ENCODE measurements at places on chromosomes 12 and 14.
A peak's percentile ranks its signal among the peaks of the same experiment; 100 is the strongest.

GRCh38 chr12:79360936-79361335 lies 329.8 kb downstream of the PAWR start:
- DNase-seq, result no peak

GRCh38 chr12:95988506-95989275 lies 7.5 kb downstream of the HAL start:
- no peak for DNase-seq

DNA sequence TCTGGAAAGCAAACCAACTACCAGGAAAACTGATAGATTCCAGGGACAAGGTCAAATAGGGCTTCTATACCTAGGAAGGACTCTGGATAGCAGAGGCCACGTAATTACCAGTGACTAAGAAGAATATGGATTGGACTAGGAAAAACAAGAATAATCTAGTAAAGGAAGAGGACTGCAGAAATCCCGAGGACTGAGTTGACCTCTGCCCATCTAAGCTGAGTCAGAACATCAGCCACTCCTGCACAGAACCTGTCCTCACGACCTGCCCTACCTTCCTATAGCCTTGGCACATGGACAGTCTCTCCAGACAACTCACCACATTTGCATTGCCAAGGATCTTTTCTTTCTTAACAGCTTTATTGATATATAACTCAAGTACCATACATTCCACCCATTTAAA lies 2.3 kb downstream of the OR6J1 start:
- no peak for DNase-seq

DNA sequence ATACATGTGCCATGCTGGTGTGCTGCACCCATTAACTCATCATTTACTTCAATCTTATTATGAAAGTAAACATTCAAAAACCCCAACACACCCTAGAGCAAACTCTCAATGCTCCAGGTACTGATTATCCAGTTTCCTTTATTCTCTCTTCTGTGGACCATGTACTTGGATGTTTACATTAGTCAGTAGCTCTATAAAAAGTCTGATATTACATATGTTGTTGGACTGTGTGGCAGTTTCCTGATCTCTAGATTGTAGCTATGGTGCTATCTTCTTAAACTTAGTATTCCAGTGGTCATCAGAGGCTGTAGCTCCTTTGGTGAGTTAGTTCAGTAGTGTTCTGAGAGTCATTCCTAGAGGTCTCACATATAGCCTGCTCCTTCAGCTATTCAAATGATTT lies 25.1 kb upstream of the ITGA5 start:
- no peak for DNase-seq

- no peak for DNase-seq
Measured at GRCh38 chr12:24197532-24197931, 248.1 kb upstream of the SOX5 start.

DNA sequence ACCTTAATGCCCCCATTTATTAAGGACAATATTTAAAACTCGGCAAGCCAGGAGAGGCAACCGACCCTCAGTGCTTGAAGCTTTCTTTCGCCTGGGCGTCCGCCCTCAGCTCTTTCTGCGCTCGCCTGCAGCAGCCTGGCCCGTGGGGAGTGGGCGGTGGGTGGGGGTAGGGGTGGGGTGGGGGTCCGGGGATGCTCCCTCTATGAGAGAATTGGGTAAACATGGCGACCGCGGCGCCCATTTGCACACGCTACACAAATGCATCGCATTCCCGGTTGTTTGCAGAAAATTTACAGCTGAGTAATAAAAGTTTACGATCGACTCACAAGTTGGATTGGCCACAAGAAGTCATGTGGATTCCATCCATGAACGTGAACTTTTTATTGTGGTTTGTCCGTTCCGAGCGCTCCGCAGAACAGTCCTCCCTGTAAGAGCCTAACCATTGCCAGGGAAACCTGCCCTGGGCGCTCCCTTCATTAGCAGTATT lies 7.7 kb downstream of the HOXC8 start:
- DNase-seq, result no peak

- no peak for DNase-seq
Measured at GRCh38 chr12:857611-858010, 91.9 kb downstream of the RAD52 start.

GRCh38 chr12:11724888-11725311 lies 75.4 kb downstream of the ETV6 start:
- DNase-seq, result no peak

DNA sequence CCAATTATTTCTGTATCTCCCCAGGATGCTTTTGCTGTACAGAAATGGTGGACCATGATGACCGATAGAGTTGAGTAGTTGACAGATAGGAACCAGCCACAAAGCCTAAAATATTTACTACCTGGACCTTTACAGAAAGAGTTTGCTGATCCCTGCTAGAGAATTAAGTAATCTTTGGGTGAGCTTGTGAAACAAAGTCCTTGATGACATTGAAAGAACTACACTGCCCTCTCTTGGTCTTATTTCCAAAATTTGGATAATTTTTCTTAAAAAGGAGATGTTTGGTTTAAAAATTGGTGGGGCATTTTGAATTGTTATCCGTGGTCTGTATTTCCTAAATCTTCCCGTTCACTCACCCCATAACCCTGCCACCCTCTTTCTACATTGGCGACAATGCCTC lies 13.7 kb upstream of the TCTN1 start:
- no peak for DNase-seq

DNA sequence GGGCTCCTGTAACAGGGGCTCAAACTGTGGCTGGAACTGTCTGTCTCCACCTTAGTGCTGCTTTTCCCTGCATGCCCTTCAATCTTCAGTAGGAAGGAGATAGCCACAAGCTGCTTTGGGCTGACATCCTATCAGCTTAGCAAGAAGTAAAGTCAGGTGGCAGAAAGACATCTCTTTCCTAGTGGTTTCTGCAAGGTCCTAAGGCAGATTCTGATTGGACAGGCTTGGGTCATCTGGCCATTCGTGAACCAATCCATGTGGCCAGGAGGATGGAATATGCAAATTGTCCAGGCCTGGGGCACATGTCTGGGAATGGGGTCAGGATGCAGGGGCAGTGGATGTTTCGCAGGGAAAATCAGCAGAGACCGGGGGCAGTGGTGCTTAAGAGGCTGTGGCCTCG lies 5.2 kb downstream of the RITA1 start:
- DNase-seq, result no peak

DNA sequence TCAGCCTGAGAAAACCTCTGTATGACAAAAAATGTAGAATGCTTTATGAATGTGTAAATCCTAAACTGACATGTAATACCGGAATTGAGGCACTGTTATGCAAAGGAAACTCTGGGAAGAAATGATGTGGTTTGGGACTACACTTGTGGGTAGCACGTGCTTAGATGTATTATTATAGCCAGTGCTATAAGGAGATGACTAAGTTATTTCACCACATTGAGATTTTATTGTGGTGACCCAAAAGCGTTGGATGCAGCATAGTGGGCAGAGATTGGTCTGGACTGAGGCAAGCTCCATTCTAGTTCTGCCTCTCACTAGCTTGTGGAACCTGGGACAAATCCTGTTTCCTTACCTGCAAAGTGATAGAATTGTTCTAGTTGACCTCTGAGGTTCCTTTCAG lies 172.2 kb downstream of the SNAPC1 start:
- DNase-seq, result no peak

DNA sequence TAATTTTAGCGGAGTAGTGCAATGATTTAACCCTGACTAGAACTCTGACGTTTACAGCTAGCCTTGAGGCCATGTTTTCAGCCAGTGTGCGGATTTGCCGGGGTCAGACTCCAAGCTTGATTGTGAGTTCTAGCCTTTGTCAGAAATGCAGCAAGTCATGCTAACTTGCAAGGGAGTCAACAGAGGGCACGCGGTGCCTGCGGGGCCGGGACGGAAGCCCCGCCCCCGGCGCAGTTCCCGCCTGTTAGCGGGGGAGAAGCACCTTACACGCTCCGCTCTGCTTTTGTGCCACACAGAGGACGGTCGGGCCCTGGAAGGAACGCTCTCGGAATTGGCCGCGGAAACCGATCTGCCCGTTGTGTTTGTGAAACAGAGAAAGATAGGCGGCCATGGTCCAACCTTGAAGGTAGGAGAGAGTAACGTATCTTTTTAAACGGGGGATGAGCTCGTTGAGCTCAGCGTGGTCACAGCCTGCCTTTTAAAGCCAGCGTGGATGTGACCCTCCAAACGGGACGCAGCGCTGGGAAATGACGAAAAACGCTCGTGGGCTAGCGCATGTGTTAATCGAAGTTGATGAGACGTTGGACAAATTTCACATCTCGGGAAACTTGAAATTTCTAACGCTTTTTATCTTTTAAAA lies 14.8 kb upstream of the EID3 start:
- DNase-seq, result peak; percentile 81

DNA sequence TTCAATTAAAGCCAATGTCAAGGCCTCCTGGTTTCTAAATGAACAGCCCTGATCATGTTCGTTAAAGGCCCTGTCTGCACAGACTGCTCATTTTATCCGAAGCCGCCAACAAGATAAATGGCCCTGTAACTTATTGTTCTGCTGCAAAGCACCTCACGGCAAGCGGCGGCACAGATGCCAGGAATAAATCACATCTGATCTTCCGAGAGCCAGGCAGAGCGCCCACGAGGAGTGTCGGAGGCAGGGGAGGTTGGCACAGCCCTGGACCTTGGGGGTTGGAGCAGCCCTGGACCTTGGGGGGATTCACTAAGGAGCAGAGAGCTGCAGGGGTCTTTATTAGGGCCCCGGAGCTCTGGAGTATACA lies 110.5 kb downstream of the SCARB1 start:
- DNase-seq, result no peak

DNA sequence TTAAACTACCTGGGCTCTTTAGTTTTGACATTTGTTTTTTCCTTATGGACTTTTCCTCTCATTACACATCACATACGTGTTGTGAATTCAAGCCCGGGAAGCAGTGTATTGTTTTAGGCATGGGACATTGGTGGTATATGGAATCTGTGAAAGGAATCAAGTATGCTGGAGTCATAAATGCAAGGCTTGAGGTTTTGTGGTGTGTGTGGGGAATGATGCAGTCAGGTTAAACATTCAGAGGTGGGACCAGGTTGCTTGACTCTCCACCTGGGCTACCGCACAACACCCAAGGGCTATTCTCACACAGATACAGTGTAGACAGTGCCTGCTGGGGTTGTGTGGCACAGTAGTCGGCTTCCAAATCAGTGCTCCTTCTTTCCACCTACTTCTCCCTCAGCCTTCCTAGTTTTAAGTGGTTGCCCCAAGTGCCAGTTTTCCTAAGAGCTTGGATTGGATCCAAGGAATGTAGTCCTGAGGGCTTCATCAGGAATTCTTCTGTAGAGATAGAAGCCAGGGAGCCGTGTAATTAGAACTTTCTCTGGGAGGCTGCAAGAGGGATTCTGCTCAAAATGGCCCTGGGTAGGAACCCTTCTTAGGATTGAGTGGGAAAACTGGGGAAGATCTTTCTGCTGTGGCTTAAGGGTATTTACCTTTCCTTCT lies 243.7 kb downstream of the C12orf75 start:
- no peak for DNase-seq

DNA sequence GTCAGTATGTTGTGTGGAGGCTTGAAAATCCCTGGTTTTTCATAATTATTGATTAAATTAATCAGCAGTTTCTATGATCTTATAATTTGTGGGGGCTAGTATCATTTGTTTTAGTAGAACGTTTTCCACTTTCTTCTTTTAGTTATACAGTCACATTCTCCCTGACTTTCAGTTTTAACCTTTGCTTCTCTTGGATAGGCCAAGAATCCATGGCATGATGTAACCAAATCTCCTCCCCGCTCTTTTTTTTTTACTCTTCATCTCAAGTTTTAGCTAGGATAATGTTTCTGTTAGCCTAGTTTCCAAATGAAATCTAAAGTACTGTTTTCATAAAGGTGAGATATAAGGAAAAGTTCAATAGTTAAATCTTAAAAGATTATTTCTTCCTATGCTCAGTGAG lies 106.5 kb downstream of the TMEM117 start:
- no peak for DNase-seq

DNA sequence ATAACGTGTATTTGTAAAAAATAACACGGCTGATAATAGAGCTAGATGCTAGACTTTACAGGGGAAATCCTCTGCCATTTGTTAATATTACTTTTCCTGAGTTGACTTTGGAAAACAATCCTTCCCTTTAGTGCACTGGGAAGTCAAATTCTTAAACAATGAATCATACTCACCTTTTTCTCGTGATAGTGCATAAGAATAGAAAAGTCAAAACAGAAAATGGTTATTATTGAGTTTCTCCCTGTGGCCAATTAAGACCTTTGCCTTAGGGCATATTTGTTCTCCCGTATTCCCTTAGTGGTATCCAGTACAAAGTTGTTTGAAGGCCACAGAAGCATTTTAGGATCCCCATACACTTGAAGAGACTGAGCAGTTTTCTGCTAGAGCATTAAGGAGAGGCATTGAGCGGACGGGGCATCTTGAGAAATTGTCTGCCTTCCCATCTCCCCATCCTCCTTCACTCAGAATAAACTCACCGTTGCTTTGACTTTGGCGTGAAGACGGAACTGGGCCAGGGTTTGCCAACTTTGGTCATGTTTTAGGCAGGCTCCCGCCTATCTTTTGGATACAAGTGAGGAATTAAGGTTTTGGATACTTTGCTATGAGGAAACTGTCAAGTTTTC lies 171.3 kb downstream of the TMTC2 start:
- no peak for DNase-seq

DNA sequence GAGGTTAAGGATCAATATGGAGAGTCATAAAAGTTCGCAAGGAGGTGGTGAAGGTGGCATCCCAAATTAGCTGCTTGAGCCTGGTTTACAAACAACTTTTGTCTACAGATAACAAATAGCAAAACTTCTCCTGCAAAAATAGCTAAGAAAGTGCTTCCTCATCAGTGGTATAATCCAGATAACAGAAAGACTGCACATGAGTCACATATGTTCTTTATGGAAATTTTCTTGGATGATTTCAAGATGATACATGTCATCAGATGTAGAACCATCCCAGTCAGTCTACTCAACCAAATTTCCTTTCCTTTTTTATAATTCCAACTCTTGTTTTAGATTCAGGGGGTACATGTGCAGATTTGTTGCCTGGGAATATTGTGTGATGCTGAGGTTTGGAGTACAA lies 133.0 kb downstream of the BTG1 start:
- no peak for DNase-seq

DNA sequence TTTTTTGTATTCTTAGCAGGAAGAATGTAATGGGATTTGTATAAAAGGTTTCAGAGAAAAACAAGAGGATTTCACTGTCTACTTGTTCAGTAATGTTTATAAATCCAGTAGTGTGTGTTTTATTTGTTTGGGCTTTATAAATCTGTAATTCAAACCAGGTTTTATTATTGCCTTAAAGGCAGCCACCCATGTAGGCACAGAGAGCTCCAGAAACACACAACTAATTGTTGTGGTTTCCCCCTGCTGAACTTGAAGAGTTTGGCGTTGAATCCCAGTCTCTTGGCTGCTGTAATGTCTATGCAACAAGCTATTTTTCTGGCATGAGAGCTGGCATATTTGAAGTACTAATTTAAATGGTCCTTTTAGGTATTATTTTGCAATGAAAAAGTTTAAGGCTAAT lies 63.4 kb upstream of the SLCO1C1 start:
- DNase-seq, result no peak

DNA sequence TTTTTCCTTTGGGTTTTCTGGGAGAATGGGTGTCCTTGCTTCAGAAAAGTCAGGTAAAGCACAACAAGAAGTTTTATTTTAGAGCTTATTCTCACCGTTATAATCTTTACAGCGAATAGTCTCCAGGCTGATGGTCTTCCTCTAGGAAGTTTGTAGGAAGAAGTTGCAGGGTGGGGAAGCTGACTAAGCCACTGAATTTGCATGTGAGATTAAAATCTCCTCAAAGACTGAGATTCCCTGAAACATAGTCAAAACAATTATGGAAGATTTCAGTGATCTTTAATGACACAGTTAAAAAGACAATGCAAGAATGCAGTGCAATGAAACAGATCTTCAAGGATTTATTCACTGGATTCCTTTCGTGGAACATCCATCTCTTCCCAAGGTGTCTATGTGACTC lies 1.2 kb downstream of the TAS2R10 start:
- no peak for DNase-seq

GRCh38 chr14:21498540-21499526 lies 12.3 kb downstream of the METTL3 start:
- no peak for DNase-seq
